ENCODE measurements at places on chromosomes 13 and 19. TPM values are rescaled to one million over a fixed set of nuclear protein-coding genes. Genes with fewer than 3 reads are reported as not detected.

MADCAM1 gene
- total RNA-seq: not detected

DNA sequence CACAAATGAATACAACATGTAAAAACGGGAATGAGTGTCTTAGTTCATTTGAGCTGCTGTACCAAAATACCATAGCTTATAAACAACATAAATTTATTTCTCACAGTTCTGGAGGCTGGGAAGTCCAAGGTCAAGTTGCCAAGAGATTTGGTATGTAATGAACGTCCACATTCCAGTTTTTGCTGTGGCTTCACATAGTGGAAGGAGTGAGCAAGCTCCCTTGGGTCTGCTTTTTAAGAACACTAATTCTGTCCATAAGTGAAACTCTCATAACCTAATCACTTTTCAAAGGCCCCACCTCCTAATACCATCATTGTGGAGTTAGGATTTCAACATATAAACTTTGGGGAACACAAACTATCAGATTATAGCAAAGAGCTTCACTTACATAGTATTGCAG lies 1189.6 kb downstream of the PCDH9 start:
- no peak for DNase-seq

FRY gene
- 3.1 TPM for total RNA-seq

DNA sequence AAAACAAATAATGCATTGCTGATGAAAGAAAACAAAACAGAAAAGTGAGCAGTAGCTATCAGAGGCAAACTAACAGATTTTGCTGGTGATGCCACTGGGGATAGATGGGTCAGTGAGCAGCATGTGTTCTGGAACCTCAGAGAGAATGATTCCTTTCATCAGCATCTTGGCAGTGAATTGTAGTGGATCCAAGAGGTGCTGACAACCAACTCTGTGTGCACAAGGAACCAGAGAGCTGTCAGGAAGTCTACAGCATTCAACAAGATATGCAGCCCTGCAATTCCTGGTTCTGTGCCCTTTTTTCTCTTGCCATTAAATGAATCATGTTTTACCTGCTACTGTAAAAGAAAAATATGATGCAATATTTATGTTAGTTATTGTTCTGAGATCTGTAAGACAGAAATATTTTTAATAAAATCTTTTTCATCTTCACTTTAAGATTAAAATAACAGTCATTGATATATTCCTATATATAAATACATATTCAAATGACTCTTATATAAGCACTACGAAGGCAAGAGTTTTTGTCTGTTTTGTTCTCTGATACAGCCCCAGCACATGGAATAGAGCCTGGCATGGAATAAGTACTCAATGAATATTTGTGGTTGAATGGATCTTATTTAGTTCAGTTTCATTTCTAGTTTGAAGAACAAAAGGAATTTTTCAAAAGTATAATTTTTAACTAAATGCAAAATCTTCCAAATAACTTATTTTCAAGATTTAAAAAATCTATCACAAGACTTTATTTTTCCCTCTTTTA lies 80.8 kb downstream of the FREM2 start:
- peak; percentile 89 for DNase-seq

- no peak for DNase-seq
These were observed 539.5 kb downstream of the FGF9 start for GRCh38 chr13:22210134-22210930.
